HTR-8/SVneo (cell line): ENCODE measurements at places on chromosomes 13 and 19.

DNA sequence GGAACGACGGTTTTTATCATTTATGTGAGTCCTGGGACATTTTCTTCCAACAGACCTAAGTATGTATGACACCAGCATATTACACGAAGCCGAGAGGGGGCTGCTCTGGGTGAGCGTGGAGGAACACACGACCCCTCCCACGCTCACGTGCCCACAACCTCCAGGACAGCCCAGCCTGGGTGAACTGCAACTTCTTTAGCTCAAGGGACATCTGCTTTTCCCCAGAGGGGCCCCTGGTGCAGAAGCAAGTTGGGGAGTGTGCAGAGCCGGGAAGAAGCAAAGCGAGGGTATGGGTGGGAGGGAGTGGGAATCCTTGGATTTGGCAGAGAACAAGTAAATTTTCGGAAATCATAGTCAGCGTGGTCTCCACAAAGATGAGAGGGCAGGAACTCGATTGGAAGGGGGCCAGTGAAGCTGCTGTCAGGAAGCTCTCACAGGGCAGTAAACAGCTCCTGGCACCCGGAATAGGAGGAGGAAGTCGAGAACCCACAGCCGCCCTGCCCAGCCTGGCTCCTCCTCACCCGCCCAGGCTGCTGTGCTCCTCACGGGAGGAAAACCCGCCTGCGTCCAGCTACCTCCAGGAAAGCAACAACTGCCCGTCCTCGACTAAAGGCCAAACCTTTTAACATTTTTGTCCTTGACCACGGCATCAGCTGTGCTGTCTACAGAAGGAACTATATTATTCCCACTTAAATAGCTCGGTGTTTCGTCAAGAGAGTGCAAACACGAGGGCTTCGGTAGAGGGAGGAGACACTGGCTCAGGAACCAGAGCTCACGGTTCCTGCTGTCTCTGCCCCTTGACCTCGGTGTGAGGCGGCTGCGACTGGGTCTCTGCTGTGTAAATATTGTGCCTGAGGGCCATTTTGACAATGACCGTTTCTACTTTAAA lies 17.2 kb upstream of the CFAP97D2 start:
- no peak for DNase-seq

GRCh38 chr13:50812242-50812641 lies 31.2 kb downstream of the DLEU7 start:
- no peak for DNase-seq

GRCh38 chr19:2391118-2391725 lies 31.2 kb downstream of the TMPRSS9 start:
- DNase-seq, result peak; percentile 53

- no peak for DNase-seq
Observed at GRCh38 chr19:49151267-49152118, 3.7 kb downstream of the HRC start.

DNA sequence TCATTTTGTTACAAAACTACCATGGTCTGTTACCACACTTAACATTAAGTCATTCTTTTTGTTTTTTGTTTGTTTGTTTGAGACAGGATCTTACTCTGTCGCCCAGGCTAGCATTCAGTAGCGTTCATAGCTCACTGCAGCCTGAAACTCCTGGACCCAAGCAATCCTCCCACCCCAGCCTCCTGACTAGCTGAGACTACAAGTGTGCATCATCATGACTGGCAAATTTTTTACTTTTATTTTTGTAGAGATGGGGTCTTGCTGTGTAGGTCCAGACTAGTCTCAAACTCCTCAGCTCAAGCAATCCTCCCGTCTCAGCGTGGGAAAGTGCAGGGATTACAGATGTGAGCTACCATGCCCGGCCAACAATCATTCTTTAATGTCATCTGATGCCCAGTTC lies 3.3 kb downstream of the ALDH16A1 start:
- DNase-seq, result no peak

GRCh38 chr19:37990362-37990761 lies 83.4 kb downstream of the SIPA1L3 start:
- DNase-seq, result no peak

GRCh38 chr13:86810361-86810760 lies 860.8 kb upstream of the SLITRK5 start:
- DNase-seq, result no peak

GRCh38 chr19:23822735-23823134 lies 64.0 kb upstream of the ZNF681 start:
- no peak for DNase-seq

DNA sequence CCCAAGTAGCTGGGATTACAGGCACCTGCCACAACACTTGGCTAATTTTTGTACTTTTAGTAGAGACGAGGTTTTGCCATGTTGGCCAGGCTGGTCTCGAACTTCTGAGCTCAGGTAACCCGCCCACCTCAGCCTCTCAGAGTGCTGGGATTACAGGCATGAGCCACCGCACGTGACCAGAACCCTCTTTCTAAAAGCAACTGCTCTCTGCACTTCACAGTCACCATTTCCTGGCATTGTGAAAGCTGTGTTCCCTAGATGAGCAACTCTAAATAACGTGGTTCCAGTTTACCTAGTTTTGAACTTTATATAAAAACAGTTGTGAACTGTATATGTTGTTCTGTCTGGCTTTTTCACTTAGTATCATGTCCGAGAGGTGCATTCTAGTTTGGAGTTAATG lies 152.9 kb downstream of the SIPA1L3 start:
- DNase-seq, result no peak

- DNase-seq, result no peak
Observed at GRCh38 chr19:35141837-35142605, 1.0 kb upstream of the FXYD7 start.

DNA sequence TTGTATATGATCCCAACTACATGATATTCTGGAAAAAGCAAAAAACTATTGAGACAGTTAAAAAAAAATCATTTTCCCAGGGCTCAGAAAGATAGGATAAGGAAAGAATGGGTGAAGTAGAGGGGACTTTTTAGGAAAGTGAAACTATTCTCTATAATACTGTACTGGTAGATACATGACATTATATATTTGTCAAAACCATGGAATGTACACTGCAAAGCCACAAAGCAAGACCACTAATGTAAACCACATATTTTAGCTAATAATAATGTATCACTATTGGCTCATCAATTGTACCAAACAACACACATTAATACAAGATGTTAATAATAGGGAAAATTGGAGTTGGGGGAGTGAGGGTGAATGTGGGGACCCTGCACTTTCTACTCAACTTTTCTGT lies 182.6 kb downstream of the EFNB2 start:
- DNase-seq, result no peak

- DNase-seq, result no peak
Observed at GRCh38 chr13:76654263-76654662, 231.9 kb downstream of the KCTD12 start.

- DNase-seq, result peak; percentile 93
Observed at GRCh38 chr19:1605236-1606137, at the start of gene UQCR11. TSS of gene UQCR11 (minus strand) at chr19:1605462. CDS start at chr19:1605409, 53 bp downstream.

GRCh38 chr19:30317403-30317802 lies 54.8 kb upstream of the ZNF536 start:
- no peak for DNase-seq

DNA sequence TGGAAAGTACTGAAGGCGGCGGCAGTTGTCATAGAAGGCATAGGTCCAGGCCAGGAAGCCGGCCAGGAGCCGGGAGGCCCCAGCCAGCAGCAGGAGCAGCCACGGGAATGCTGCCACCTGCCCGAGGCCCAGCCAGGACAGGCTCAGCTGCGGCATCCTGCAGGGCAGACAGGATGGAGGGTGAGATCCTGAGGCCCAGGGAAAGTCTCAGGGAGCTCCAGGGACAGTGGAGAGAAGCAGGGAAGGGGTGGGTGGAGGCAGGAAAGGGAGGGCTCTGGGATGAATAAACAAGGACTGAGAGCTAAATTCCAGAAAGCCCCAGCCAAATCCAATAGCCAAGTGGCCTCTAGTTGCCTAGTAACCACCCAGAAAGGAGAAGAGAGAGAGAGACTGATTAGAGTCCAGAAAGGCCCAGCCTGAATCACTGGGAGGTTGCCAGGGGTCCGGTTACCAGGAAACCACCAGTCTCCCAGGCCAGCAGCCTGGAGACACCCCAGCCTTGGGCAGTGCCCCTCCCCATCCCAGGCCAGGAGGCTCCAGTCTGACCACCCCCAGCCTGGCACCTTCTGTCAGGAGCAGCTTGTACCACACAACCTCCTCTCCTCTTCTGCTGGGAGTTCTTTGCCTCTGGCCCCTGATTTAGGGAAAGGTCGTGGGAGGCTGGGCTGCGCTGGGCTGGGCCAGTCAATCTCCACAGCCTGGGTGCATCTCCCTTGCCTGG lies 7.5 kb upstream of the OR10H5 start:
- DNase-seq, result no peak

DNA sequence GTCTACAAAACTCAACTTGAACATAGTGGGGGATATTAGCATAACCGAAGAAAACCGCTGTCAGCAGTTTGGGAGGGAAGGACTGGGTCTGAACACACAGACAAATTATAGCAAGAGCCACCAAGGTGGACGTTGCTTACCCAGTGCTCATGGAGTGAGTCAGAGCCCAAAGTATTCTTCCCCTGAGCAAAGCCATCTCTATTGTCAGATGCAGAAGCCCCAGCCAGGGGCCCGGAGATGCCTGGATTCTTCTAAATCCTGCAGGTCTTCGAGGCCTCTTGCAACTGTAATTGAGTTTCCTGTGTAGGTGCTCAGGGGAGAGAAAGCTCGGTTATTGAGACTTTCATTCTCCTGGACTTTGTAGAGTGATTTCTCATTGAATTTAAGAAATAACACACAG lies 384.5 kb downstream of the IRS2 start:
- DNase-seq, result no peak

- DNase-seq, result no peak
Observed at GRCh38 chr19:48755084-48755641, at the start of gene FGF21. TSS of gene FGF21 (plus strand) at chr19:48755524. CDS start at chr19:48756237, 713 bp downstream.

- DNase-seq, result peak; percentile 47
Observed at GRCh38 chr13:33494596-33495204, 209.1 kb upstream of the STARD13 start.

DNA sequence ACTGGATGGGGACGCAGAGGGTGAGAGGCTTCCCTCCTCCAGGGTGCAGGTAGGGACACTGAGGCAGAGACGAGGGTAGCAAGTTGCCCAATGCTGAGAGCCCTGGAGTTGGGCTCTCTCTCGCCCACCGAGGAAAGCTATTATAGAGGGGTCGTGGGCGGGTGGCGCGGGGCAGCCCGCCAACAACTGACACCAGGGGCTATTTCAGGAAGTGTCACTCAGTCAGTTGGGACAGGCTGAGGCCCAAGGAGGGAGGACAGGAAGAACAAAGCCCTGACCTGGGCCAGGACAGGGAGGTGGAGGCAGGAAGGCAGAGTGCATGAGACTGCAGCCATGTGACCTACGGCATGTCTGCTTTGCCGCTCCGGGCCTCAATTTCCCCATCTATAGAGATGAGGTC lies 29.9 kb downstream of the TINCR start:
- no peak for DNase-seq

GRCh38 chr19:50722201-50723013 lies 757 bp upstream of the CLEC11A start:
- DNase-seq, result no peak

DNA sequence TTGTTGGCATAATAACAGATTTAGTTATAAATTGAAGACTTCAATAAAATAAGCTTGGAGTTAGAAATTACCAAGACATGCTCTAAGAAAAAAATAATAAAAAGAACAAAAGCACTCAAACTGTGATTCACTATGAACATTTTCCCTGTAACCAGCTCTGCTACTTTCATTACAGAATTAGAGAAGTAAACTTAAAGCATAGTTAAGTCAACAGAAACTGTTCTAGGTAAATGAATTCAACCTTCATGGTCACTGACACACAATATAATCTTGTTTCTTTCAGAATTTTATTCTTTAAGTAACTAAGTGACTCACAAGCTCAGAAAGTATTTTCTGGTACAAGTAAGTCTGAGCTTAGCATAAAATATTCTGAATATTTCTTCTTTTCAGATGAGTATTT lies 136.3 kb downstream of the KLF5 start:
- DNase-seq, result no peak

- peak; percentile 27 for DNase-seq
Observed at GRCh38 chr13:49935171-49936074, 717 bp downstream of the SPRYD7 start.

DNA sequence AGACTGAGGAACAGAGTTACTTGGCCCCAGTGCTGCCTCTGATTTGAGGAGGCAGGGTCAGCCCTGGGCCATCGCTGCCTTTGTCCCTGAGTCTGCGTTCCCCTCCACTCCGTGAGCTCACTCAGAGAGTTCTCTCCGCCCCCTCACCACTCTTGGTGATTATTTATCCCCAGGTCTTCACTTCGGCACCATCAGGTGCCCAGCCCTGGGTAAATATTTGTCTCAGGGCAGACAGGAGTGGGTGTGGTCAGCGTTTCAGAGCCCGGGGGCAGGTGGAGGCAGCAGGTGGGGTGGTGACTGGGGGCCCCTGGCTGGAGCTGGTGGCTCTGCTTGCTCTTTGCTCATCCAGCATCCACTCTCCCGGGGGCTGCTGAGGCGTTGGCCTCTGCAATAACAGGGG lies 20.6 kb downstream of the PPP1R37 start:
- DNase-seq, result no peak

- no peak for DNase-seq
Observed at GRCh38 chr13:90732049-90732448, 615.4 kb upstream of the MIR17HG start.

GRCh38 chr13:76153239-76153638 lies 517.1 kb downstream of the LMO7 start:
- DNase-seq, result no peak

- no peak for DNase-seq
Observed at GRCh38 chr19:38949580-38950367, 19.0 kb downstream of the MRPS12 start.

GRCh38 chr19:53553865-53554791 lies 16.2 kb downstream of the ZNF331 start:
- peak; percentile 10 for DNase-seq

- peak; percentile 95 for DNase-seq
Observed at GRCh38 chr19:40598121-40598917, 2.9 kb upstream of the LTBP4 start.

DNA sequence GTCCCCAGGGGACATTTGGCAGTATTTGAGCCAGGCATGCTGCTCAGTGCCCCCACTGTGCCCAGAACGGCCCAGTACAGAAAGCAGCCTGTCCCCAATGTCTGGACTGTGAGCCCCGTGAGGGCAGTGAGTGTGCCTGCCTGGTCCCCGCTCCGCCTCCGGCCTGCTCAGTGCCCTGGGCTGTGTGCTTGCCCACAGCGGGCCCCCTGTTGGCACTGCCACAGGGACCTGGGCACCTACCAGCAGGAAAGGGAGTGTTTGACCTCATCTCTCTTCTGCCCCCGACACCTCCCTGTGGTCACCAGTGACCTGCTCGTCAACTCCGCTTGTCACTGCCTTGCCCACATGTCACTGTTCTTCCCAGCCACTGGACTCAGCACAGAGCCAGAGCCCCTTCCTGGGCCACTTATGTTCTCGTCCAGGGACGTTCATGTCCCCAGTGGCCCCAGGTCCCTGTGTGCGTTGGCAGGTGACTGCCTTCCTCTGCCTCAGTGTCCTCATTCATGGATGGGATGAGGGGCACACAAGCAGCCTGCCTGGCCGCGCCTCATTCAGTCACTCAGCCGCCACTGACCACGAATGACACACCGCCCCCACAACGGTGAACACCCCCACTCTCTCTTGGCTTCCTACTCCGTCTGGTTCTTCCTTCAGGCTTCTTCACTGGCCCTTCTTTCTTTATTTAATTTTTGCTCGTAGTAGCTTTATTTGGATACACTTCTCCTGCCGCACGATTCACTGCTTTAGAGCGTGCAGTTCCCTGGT lies 2.8 kb downstream of the FZR1 start:
- DNase-seq, result no peak

GRCh38 chr13:112062571-112063570 lies 4.1 kb upstream of the SOX1 start:
- DNase-seq, result no peak
